ENCODE measurements at places on chromosomes 12 and 14.

DNA sequence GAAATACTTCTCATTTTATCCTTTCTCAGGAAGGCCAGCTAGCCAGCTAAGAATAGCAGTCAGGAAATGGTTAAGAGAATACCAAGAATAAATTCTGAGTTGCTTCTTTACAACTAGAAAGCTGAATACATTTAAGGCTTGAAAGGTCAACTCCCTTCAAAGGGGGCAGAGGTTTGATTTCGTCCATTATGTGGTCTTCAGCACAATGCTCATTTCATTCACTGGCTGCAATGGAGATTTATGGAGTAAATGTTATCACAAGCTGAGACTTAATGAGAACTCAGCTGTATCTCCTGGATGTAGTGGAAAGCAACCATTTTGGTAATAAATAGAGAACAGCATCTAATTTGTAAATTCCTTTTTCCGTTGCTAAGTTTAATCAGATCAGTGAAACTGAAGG, 265.0 kb upstream of the FKBP4 start:
- DNase-seq: no peak

- peak; percentile 78 for DNase-seq
Measured at GRCh38 chr14:75985618-75986438, at the start of gene IFT43. TSS of gene IFT43 (plus strand) at chr14:75985763. CDS start at chr14:75985787, 24 bp downstream.

DNA sequence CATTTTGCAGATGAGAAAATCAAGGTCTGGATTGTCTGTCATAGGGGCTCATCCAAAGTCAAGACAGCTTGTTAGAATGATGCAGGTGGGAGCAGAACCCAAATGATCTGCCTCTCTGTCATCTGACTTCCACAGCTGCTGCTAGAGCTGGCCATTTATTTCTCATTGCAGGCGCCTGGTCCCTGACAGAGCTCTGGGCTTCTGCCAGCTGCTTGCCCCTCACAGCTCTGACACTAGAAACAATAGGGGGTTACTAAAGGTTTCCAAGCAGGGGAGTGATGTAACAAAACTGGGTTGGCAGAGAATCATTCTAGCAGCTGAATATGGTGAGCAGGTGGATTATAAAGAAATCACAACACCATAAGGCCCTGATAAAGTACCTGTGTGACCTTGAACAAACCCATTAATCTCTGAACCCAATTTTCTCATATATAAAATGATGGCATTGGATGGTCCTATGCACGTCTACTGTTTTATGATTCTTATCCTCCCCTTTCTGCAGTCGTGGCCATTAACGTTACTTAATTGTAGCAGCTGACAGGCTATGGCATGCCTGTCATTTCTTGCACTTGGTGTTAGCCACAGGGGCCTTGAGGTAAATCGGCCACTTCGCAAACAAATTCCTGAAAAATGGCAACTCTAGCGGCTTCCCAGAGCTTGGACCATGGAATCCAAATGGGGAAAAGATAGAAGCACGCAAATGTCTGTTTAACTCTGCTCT, 134.6 kb downstream of the RMST start:
- DNase-seq: no peak

DNA sequence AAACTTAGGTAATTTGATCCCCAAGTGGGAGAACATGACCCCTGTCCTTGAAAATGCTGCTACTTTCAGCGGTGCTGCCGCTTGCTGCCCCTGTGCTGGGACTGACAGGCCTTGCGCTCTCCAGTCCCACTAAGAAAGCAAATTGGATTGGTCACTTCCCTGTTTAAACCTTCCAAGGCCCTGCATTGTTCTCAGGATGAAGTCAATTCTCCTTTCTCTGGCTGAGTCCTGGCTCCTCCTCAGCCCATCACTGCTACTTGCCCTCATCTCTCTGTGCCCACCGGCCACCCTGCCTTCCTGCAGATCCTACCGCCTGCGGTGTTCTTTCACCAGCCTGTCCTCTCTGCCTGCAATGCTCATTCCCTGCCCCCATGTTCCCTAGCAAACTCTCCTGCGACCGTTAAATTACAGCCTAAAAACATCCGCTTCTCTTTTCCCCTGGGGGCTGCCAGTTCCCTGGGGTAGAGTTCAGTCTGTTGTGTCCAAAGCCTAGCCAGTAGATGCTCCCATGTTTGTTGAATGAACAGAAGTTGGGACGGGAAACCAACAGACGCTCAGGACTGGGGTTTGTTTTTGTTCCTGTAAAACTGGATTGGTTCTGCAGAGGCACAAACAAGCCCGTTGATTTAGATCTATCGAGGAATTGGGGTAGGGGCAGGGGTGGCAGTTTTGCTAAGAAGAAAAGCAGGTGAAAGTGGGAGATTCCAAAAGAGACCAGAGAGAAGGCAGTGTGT, 127.3 kb upstream of the HIF1A start:
- peak; percentile 35 for DNase-seq

DNA sequence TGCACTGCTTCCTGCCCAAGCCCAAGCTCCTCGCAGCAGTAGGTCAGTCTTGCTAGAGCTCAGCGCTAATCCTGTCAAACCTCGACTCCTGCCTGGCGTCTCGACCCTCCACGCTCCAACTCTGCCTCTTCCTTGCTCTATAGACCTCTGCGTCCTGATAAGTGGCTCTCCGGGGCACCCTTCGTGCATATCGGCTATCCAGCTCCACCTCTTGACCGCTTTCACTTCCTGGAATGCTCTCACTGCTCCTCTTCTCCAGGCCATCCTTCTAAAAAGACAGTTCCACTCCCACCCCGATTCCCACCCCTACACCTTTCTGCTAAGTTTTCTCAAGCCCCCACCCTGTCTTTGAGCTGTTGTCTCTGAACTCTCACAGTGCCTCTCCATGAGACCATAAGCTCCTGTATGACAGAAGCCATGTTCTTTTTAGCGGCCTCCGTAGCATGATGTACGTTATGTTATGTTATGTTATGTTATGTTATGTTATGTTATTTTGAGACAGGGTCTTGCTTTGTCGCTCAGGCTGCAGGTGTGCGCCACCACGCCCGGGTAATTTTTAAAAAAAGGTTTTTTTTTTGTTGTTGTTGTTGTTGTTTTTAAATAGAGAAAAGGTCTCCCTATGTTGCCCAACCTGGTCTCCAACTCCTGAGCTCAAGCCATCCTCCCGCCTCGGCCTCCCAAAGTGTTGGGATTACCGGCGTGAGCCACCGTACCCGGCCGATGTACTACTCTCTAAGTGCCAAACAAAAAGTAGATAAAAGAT, 601 bp downstream of the COX14 start:
- DNase-seq: no peak

DNA sequence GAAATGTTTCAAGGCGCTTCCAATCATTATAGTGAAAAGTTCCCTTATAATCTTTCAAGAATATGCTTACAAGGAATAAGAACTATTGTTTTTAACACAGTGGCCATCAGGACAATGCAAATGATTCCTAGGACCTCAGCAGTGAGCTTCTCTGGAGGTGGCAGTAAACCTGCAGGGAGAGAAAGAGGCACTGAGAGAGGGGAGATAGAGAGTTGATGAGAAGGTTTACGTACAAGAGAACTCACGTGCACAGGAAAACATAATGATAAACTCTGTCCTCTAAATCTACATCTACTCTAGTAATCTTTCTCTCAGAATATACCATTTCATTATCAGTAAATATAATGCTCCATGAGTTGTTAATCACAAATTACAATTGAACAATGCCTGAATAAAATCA, 715 bp downstream of the KLRC4 start:
- DNase-seq: no peak

DNA sequence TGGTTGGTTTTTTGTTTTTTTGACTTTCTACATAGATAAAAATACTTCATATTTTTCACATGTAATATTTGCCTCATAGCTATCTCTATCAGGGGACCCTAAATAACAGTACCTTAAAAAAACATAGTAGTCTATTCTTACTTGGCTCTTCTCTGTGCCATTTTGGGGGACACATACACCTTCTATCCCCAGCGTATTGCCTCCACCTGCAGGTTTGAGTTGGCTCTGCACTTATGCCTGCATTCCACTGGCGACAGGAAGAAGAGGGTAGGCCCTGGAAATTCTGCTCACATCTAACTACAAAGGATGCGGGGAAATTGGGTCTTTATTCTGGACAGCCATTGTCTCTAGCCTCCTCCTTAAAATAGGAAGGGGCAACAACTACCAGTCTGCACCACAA, 13.8 kb upstream of the IFI27L2 start:
- DNase-seq: no peak

GRCh38 chr12:53505086-53505485, 2.2 kb downstream of the NPFF start:
- DNase-seq: no peak

DNA sequence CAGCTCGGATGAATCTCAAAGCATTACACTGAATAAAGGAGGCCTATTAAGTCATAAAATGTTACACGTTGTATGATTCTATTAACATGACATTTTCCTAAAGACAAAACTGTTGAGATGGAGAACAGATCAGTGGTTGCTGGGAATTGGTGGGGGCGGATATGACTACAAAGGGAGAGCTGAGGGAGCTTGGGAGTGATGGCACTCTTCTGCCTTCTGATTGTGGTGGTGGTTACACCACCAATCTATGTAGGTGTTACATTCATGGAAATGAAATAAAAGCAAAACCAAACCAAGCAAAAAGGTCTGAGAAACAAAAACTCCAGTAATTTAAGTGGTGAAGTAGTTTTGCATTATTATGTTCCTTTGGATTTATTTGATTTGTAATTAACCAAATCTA, 16.4 kb upstream of the EVL start:
- no peak for DNase-seq

DNA sequence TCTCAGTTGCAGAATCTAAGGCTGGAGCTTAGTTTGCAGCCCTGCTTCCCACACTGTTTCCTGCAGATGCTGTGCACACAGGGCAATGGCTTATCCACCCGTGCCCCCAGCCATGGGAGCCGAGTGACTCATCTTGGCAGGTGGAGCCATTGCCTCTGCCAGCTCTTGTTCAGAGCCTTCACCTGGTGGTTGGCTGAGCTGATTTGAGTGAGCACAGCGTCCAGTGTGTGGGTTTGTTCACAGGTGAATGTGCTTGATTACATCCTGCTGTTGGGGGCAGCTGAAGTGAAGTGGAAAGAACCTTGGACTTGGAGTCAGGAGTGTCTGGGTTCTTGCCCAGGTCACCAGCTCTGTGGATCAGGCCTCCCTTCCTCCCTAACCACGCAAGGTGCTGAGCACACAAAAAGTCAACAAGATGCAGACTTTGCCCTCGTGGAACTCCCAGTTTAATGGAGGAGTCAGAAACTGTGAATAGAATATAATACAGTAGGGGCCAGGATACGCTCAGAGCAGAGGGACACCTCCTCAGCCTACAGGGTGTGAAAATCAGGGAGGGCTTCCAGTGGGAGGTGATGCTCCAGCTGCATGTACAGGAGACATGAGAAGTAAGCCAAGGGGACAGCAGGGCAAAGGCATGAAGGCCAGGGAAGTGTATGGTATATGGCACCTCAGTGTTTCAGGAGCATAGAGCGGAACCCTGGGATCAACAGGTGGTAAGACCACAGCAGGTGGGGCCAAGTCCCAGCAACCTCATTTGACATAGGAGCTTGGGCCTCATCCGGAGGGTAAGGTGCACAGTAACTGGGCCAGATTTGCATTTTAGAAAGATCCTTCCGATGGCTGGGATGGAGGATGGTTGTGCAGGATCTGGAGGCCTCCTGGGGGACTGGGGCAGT, 22.8 kb downstream of the JDP2 start:
- DNase-seq: no peak

- no peak for DNase-seq
Measured at GRCh38 chr12:66901138-66901932, 222.5 kb upstream of the GRIP1 start.

GRCh38 chr12:65902500-65902899, 78.2 kb downstream of the HMGA2 start:
- DNase-seq: no peak

DNA sequence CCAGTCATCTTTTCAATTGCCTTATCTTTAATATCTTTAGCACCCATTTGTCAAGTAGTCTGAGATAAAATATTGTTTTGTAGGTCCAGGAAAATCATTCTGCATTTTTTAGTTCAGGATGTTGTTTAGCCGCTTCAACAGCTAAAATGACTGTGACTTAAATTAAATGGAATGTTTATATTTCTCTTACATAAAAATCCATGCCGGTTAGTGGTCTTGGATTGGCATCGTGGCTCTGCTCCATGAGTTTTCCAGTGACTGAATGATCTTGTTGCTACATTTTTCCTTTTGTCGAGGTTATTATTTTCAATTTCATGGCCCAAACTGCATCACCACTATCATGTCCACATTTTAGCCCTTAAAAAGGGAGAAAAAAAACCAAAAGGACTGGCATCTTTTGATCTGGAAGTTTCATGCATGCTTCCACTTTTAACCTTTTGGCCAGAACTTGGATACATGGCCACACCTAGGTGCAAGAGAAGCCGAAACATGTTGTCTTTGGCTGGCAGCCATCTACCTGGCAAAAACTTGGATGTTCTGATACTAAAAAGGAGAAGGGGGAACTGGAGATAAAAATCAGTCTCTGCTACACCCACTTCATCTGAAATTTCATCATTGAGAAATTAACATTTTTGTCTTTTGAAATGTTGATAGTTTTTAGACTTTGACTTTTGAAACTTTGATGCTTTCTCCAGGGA, 142.4 kb downstream of the OTOGL start:
- DNase-seq: no peak

DNA sequence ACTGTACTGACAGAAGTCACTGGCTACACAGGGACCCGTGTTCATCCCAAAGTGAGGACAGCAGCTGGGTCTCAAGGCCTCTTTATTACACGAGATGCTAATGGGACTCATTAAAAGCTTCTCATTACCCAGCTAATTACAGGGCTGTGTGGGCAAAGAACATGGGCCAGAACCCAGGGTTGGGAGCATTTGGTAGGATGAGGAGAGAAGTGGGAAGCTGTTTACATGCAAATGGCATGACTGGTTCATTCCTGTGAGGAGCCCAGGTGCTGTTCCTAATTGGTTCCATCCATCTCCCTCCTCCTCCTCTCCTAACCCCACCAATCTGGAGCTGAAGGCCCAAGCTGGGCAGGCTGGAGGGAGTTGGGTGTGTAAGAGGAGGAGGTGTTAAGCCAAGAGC, 8.9 kb upstream of the TAC3 start:
- no peak for DNase-seq

- DNase-seq: no peak
Measured at GRCh38 chr14:65267856-65268255, 144.7 kb upstream of the FUT8 start.

DNA sequence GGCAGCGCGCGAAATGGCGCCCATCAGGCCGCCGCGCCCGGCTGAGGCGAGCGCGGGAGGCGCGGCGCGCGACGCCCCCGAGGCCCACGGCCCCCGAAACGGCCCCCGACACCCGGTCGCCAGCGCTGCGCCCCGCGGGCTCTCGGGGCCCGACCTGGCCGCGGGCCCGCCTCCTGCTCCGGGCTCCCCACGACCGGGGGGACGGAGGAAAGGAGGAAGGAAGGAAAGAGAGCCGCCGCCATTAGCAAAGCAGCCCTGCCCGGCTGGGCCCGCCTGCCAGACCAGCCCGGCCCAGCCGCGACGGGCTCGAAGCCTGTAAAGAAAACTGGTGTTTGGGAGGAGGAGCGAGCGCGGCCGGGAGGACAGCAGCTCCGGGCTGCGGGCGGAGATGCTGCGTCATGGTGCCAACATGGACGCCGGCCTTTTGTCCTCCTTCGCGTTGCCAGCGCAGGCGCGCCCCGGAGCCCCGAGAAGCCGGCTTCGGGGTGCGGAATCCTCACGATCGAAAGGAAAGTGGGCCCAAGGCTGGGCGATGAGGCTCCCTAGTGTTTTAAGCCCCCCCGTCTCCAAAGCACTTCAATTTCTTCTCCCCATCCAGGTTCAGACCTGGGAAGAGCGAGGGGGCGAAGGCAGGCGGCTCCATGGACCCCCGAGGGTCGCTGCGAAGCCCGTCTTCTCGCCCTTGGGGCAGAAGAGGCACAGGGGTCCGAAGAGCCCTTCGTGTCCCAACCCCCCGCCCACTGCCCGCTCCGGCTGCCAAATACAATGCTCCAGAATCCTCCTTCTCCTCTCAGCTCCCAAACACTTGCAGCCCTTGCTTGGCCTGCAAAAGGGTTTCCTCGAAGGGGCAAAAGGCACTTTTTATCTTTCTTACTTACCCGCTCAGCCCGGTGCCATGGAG, 2.9 kb upstream of the SETD1B start:
- DNase-seq: peak; percentile 70

All from BE2C (cell line).